ENCODE measurements at places on chromosomes 11 and 22.

DNA sequence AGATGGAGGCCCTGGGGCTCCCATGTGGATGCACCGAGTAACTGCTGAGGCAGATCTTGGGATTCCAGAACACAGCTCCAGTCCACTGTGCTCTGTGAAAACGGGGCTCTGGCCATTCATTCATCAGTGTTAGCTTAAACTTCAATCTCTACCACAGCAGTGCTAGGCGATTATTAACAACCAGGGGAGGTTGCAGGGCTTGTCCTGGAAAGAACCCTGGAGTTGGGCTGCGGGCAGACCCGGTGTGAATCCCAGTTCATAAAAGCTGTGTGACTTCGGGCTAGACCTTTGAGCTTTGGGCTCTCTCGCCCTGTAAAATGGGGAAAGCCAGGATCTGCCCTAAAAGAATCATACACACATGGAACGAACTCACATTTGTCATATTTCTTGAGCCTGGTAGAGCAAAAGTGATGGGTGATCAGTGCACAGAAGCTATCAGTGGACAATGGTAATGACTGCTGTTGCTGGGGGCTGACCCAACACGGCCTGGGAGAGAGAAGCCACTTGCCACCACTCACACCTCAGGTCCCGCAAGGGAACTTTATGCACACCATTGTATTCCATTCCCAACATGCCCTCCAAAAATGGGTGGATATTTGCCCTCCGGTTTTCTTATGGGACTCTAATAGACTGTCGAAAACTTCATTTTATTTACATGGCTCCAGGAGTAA lies 15.6 kb upstream of the CRYBB3 start:
- no peak for DNase-seq

GRCh38 chr22:18048441-18048898 lies 24.1 kb upstream of the MICAL3 start:
- no peak for DNase-seq

- no peak for DNase-seq
Observed at GRCh38 chr11:79116600-79116999, 324.2 kb downstream of the TENM4 start.

DNA sequence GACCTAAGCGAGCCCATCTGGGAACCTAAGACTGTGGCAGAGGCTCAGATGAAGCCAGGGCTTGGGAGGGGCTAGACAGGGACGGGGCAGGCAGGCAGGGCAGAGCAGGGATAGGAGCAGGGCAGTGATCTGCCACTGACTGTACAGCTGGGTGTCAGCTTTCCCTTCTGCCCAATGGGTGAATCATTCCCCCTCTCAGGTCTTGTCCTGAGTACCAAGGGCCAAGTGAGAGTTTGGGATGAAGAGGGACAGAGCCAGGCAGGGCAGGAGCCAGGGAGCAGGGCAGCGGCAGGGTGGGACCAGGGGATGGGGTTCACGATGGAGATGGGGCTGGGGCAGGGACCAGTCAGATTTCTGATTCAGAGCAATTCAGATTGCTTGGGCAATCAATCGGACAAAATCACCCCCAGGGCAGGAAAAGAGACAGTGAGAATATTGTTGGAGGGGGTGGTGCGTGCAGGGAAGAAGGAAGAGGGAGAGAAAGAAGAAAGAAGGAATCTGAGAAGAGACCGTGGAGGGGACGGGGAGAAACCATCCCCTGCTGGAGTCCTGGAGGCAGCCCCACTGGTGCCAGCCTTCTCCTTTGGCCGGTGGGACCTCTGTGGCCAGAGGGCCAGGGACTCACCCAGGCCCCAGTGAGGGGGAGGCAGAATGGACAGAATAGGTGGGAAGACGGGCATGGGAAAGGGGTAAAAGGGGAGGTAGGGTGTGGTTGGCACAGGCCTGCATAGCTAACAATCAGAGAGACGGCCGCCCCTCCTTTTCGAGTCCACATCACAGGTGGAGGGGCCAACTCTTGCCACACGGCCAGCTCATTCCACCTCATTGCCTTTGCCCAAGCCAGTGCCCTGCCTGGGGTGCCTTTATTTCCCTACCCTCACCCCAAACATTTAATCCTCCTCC lies 47.2 kb downstream of the CYTH4 start:
- no peak for DNase-seq

DNA sequence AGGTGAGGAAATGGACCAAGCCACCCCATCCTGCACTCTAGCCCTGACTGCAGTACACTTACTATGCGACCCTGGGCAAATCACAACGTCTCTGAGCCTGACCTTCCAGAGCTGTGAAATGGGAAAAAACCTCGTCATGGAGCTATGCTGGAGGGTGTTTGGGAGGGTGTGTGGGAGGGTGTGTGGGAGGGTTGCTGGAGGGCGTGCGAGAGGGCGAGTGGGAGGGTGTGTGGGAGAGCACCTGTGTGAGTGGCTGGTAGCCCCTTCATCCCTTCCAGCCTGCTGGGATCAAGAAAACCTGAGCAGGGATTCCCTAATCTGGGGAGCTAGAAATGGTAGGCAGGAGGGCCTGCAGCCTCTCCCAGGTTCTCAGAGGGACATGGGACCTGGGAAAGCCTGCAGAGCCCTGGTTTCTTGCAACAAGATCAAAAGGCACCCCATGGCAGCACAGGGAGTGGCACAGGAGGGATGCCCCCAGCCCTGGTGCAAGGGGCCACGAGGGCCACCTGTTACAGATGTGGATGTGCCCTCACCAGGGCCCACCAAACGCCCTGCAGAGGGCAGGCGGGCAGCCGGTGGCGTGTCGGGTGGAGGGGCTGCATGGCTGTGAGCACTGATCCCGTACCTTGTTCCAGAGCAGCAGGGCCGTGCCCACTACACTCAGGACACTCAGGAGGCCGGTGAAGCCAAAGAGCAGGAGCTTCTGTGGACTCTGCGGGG lies 23.2 kb downstream of the NFAM1 start:
- no peak for DNase-seq

GRCh38 chr22:28918550-28919271 lies 35.3 kb downstream of the ZNRF3 start:
- no peak for DNase-seq

- DNase-seq, result no peak
Observed at GRCh38 chr22:40541300-40541699, 95.2 kb downstream of the MRTFA start.

GRCh38 chr11:104964247-104964646 lies 4.1 kb downstream of the CASP4 start:
- no peak for DNase-seq

GRCh38 chr11:75802913-75803820 lies 11.8 kb upstream of the UVRAG start:
- peak; percentile 64 for DNase-seq

GRCh38 chr11:30553521-30554110 lies 32.5 kb downstream of the MPPED2 start:
- no peak for DNase-seq

GRCh38 chr11:11416917-11417316 lies 63.9 kb upstream of the CSNK2A3 start:
- no peak for DNase-seq

DNA sequence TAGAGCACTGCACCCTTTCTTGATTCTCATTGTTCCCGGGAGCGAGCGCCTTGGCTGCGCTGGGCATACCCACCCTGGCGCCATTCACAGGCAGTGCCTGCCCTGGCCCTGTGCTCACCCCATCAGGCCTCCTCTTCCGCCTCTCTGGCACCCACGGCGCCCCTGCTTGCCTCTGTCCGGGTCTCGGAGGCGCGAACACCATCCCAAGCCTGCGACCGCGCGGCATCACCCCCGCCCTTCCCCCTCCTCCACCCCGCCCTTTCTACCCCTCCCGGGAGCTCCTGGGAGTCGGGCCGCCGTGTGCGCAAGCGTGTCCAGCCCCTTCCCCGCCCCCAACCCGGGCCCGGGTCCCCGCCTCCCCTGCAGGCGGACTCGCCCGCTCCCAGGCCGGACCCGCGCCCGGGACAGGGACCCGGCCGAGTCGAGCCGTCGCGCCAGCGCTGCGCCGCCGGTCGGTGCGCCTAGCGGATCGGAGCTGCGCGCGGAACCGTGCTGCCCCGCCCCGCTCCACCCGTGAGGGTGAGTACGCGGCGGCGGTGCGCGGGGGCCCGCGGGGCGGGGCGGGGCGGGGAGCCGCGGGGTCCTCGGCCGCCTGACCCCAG lies at the start of gene ST3GAL4:
ST3GAL4 (plus strand) TSS at position 363 of the 602 bp plus-strand sequence. CDS start 50,470 bp downstream, outside the sequence.
- peak; percentile 83 for DNase-seq

DNA sequence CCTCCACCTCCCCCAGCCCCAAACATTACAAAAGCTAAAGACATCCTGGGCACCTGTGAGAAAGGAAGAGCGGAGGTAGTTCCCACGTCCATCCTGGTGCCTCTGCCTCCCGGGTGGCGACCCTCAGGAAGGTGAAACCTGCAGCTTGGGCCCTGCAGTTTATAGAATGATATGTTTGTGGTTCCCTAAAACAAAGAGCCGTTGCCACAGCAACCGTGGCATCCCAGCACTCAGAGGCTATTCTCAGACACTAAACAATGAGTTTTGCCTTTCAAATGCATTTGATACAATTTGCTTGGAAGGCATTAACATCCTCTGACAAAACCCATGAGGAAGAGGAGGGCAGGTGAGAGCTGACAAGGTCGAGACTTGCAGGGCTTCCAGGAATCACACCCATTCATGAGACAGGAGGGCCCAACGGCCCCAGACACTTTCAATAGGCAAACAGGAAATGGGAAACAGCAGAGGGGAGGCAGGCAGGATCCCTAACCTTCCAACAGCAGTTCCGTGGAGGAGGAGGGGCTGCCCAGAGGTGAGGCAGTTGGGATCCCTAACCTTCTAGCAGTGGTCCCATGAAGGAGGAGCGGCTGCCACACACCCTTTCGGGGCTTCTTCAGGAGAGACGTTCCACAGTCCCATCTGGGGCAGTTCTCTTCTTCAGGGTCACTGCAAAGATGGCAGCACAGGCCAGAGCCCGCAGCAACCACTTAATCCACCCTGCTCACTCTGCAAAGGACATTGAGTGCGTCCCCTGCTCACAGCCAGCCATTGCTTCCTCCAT lies 379.2 kb downstream of the SHANK2 start:
- peak; percentile 34 for DNase-seq

DNA sequence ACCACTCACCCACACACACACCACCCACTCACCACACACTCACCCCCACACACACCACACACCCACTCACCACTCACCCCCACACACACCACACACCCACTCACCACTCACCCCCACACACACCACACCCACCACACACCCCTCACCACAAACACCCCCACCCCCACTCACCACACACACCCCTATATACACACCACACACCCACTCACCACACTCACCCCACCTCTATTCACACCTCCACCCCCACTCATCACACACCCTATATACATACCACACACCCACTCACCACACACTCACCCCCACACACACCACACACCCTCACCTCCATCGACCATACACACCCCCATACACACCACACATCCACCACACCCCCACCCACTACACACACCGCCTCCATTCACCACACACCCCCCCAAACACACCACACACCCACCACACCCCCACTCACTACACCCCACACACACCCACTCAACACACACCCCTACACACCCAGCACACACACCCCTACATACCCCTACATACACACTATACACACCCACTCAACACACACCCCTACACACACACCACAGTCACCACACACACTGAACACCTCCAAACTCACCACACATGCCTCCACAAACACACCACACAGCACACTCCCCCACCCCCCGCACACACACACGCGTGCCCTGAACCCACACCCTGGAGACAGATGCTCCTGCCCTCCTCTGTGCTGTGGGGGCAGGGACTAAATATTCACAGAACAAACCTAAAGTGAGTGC lies 19.0 kb upstream of the TTLL12 start:
- DNase-seq, result no peak

DNA sequence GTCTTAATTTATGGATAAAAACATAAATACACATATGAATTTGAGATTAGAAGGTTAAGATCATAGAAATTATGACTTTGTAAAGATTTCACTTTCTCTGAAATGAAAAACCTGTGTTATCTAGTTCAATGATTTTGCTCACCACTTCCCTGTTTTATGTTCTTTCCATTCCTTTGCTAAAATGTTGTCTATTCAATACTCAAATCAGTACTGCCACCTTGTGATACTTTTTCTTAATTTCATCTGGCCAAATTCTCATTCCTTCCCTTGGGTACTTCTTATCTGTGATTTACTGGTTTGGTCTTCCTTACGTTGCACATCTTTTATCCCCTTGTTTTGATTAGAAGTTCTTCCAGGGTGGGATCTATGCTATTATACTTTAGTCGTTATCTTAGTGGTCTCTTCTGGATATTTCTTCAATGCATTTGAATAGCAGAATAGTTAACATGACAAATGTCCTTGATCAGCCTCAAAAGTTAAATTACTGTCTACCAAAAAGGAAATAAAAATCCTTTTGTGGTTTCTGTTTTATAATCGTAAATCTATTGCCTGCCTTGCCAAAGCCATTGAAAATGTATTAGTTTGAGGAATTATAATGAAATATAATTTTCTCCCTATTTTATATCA lies 197.0 kb downstream of the PGR start:
- DNase-seq, result peak; percentile 18

- no peak for DNase-seq
Observed at GRCh38 chr22:21807544-21808529, 59.6 kb downstream of the MAPK1 start.

DNA sequence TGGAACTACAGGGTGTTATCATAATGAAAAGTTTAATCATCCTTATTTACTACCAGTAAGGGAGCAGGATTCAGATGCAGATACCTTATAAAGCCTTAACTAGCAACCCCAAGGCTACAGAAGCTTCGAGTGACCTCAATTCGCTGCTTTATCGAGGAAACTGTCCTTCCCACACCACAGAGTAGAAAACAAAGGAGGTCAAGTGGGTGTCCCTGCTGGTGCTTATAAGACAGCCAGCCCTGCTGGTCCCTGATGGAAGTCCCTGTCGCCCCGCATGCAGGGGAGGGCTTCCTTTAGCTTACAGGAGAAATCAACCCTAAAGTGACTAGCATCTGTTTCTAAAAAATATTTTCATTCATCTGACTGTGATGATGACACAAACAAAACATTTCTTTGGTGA lies 7.3 kb downstream of the MN1 start:
- DNase-seq, result no peak

GRCh38 chr11:35794333-35794732 lies 131.8 kb downstream of the TRIM44 start:
- DNase-seq, result no peak
